ENCODE measurements at places on chromosomes 5 and 9.

- no peak for DNase-seq
Observed at GRCh38 chr9:114897196-114897595, 33.2 kb downstream of the TNFSF8 start.

GRCh38 chr9:5438301-5439162 lies 807 bp upstream of the PLGRKT start:
- no peak for DNase-seq

DNA sequence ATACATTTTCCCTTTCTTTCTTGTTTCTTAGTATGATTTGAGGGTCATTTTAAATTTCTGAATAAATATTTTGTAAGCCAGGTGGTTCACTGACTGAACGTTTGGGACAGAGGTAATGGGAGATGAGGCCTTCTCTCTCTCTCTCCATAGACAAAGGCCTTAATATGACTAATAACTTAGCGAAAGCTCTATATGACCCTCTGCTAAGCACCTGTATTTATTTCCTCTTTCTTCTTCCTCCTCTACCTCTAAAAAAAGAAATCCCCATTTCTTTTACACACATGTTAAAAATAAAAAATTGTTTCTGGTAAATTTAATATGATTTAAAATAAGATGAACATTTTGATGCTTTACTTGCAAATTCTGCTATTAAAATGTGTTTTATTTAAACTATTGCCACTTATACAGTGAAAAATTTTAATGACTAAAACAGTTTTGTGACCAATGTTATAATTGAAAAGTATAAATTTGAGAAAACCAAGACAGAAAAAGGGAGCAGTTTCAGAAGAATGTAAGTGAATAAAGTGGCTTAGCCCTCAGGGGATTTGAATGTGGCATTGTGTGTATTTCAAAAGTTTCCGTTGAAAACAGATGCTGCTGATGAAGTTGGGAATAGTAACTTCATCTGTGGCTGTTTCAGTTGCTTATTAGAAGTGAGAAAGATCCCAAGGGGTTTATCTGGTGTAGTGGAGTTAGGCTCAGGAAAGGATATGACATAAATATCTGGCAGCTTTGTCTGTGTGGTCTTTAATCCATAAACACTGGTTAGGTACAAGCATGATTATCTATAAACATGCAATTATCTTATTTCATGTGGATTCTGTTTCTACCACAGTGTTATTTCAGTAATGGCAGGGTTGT lies 128.6 kb upstream of the GRHPR start:
- DNase-seq = no peak

DNA sequence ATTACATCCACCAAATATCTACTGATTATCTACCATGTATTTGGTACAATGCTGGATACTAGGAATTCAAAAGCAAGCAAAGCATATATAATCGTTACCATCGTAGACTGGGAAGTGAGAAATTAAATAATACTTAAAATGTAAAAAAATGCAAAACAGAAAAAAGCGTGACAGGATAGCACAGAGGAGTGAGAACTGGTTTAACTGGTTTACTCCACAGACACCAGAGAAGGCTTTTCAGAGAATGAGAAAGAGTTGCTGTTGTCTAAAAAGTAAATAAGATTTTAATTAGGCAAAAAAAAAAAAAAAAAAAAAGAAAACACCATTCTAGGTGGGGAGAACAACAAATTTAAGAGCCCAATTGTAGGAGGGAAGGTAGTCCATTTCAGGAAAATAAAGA lies 657.9 kb upstream of the ST8SIA4 start:
- no peak for DNase-seq

GRCh38 chr9:34276772-34277171 lies 52.3 kb downstream of the KIF24 start:
- DNase-seq = no peak

DNA sequence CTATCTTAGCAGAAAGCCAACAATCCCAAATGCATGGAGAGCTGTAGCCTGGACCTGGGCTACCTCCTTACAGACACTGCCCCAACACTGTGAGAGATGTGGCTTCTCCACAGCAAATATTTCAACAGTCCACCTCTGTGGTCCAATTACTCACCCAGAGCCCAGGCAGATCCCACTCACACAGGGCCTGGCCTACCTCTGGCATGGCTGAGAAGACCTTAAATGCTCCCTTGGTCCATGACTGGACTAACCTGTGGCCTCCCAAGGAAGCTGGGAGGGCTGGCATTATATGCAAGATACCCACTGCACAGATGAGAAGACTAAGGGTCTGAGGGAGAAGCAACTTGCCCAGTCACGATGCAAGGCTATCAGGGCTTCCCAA lies 22.8 kb upstream of the SLC25A51 start:
- no peak for DNase-seq

DNA sequence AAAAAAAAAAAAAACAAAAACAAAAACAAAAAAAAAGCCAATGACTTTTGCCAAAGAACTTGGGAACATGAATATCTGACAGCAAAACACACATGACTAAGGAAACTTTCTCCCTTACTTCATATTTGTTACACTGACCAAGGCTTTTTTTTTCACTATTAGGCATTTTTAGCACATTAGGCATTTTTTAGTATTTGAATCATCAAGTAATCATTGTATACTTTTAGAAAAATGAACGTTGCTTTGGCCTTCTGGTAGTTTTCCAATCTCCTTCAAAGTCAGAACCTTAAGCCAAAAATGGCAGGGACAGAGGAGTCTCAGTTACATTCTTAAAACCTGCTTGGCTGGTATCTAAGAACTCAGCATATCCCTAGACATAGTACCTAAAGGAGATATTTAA lies 19.3 kb downstream of the NREP start:
- no peak for DNase-seq

DNA sequence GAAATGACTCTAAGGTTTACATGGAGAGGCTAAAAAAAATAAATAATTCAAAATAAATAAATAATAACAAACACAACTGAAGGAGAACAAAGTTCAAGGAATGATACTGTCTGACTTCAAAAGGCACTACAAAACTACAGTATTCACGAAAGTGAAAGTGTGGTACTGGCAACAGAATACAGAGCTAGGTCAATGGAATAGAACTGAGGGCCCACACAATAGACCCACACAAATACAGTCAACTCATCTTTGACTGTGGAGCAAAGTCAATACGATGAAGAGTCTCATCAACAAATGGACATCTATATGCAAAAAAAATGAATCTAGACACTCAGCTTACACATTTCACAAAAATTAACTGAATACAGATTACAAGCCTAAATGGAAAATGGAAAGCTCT lies 75.3 kb downstream of the FBXW11 start:
- DNase-seq = no peak

- no peak for DNase-seq
Observed at GRCh38 chr5:113058269-113058668, 81.7 kb downstream of the DCP2 start.

DNA sequence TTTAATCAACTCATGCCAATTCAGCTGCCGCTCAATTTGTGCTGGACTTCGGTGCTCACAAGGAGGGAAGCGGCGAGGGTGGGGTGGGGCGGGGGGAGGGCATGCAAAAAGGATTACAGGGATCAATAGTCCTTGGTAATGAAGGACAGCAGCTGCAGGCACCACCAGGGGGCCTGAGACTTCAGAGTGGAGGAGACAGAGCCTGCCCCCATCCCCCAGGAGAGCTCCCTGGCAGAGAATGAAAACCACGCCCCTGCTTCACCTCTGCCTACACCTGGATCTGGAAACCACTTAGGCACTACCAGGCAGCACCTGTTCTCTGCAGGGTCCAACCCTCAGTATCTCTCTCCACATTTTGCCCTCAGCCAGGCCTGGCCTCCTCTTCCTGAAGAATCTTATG lies 155.6 kb downstream of the TRIM32 start:
- no peak for DNase-seq

GRCh38 chr9:12231832-12232231 lies 461.4 kb upstream of the TYRP1 start:
- DNase-seq = no peak

DNA sequence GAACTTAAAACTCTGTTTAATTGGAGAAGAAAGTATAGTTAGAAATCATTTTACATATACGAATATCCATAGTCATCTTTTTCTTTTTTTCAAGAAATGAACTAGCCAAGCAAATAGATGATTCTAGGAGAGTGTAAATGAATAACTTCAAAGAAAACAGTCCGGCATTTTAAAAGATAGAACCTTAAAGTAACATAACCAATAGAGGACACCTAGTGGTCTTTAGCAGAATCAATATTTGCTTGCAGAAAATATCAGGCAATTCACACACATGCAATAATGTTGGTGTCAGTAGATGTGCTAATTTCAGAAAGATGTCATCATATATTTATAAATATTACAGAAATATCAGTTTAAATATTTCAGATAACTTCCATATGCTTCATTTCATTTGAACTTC lies 57.1 kb downstream of the HCN1 start:
- no peak for DNase-seq

DNA sequence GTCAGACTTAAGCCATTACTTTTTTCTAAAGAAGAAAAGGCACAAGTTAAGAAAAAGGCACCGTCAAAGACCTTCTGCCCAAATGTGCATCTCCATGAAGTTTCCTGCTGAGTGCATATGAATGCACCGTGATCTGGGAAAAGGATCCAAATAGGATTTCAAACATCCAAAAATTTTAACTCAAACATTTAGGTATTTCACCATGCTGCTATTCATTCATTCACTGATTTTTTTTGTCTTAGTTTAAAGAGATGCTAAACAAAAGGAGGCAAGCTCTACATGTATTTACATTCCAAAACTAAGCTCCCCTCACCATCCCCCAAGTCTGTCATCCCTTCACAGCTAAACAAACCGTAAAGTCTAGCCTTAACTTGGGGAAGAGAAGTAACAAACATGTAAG lies 291.9 kb downstream of the ARL15 start:
- DNase-seq = no peak

GRCh38 chr5:68169903-68170302 lies 45.7 kb upstream of the PIK3R1 start:
- DNase-seq = no peak

DNA sequence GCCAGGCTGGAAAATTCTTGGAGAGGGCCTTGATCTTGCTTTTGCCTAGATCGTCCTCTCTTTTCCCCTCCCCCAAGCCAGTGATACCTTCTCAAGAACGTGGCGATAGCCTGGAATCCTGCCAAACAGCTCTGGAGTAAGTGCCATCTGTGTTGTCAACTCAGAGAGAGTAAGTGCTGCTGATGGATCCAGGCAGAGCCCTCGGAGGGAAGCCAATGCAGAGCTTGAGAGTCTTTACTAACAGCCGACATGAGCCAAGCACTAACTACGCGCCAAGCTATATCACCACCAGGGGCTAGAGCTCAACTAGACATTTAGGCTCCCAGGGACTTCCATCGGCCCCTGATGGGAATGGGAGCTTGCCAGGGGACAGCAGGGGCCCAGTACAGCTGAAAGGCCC lies 17.6 kb downstream of the RAPGEF1 start:
- no peak for DNase-seq

- no peak for DNase-seq
Observed at GRCh38 chr9:132993511-132993939, 15.0 kb downstream of the GFI1B start.

DNA sequence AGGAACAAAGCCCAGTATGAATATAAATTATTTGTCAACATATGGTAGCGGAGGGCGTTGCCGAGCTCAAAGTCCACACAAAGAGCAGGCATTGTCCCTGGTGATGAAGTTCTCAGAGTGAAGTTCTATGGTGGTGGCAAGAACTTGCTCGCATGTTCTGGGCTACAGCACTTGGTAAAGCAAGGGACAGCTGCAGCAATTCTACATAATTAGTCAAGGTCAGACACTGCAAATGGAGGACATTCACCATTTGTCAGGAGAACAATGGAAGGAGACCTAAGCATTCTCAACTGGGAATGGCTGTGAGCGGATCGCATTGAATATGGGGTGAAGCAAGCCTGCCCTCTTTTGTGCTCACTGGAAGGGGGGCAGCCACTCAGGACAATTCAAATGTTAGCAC lies 503.8 kb upstream of the ADAMTS16 start:
- no peak for DNase-seq

- no peak for DNase-seq
Observed at GRCh38 chr9:82363682-82364081, 375.1 kb downstream of the SPATA31D1 start.

- DNase-seq = no peak
Observed at GRCh38 chr5:57267805-57268204, 93.9 kb downstream of the GPBP1 start.
